CD14-positive monocyte (primary cell): ENCODE measurements at places on chromosomes 6 and 20.
A peak's percentile ranks its signal among the peaks of the same experiment; 100 is the strongest.

- no peak for DNase-seq
Observed at GRCh38 chr6:130320908-130321307, 44.9 kb upstream of the TMEM200A start.

DNA sequence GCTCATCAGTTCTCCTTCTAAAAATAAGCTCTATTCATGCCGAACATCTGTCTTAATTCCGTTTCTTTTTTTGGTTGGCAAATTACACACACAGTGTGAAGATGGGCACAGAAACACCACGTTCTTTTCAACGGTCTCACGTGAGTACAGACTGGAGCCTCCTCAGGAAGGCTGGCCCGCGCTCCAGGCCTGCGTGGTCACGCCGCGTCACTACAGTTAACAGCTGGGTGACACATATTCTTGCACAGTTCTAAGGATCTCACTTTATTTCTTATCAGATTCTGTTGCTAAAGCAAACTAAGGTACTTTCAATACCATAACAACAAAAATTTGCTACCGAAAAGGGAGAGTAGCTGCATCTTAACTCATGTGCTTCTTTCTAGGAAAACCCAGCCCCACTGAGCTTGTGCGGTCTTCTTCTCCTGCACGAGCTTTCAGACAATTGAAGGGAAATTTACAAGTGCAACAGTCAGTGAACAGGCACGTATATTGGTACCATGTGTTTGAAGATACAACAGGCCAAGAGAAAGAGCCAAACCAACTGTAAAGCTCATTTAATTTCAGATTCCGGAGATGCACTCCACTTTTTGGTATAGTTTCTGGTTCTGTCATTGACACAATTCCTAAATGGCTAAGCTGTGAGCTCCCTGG lies 55.6 kb upstream of the MPC1 start:
- DNase-seq, result no peak

DNA sequence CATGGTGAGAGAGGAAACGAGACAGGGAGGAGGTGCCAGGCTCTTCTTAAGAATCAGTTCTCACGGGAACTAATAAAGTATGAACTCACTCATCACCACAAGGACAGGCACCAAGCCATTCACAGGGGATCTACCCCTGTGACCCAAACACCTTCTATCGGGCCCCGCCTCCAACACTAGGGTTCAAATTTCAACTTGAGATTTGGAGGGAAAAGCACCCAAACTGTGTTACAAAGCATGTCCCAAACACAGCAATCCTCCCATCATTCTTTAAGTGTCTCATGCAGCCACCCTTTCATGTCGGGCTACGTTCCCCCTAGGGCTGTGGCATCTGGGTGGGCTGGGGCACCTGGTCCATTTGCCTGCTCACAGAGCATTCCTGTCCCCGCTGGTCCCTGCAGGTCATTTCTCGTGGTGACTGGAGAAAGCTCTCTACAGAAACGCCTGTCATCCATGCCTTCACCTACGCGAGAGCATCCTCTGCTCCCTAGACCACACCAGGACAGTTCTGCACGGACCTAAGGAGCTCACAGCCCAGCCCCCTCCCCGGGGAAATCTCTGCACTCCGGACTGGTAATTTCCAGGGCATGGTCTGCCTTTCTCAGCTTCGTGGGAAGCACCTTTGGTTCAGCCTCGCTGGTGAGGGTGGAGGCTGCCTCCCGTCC lies 79.6 kb downstream of the TTLL2 start:
- no peak for DNase-seq

- DNase-seq, result no peak
Observed at GRCh38 chr6:56875961-56876360, 78.9 kb upstream of the BEND6 start.

- no peak for DNase-seq
Observed at GRCh38 chr6:112691289-112691688, 344.2 kb downstream of the RFPL4B start.

DNA sequence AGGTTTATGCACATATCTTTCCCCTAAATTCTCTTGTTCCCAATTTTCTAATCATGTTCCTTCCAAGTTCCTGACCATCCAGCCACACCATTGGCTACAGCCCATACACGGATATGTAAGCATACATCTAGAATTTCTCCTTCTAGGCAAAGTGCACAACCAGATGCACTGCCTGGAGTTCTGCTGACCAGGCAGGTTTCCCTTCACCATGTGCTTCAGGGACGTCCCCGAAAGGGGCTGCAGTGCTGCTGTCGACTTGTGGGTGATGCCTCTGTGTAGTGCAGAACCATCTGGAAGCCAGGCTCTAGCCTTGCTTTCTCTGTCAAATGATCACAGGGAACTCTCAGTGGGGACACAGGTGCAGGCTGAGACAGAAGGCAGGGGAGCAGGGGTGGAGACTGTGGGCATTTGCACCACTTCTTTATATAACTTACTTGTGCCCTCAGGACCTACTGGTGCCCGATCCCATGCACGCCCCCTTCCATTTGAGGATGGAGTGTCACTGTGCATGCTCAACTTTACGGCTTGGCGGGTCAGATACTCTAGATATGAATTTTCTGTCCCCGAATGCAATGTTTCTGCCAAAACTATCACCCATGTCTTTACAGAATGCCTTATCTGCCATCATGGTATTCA lies 37.5 kb upstream of the SMOC2 start:
- DNase-seq, result no peak

DNA sequence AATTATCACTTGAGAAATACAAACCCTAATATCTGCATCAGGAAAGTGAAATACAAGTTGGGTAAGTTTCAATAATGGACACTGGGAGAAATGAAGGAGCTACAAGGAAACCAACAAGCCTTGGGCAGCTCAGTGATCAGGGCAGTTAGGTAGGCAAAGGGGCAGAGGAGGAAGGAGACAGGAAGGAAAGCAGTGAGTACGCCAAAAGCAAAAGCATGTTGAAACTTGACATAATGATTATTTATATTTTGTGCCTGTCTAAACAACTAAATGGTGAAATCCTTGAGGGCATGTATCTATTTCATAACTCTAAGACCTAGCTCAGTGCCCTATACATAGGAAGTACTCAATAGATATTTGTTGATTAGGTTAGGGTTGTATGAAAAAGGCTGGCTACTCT lies 23.3 kb downstream of the PXT1 start:
- DNase-seq, result peak; percentile 12

- DNase-seq, result peak; percentile 98
Observed at GRCh38 chr20:5090191-5090590, 29.6 kb downstream of the PCNA start.

- no peak for DNase-seq
Observed at GRCh38 chr6:154757352-154758050, 24.3 kb downstream of the SCAF8 start.

DNA sequence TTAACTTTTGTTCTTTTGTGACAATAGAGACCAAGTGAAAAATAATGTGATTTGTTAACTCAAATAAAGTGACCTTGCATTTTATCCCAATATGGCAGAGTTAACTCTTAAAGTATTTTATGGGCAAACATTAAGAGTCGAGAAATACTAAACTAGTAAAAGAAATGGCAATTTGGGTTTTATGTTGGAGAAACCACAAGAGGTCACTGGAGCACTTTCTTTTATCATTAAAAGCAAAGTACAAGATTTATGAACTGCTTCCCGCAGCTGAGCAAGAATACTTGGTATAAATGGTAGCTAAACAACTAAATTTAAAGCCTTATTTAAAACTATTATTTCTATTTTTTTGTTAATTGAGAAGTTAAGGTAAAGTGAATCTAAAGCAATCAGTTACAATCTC lies 33.5 kb upstream of the MCM9 start:
- DNase-seq, result no peak

GRCh38 chr6:38572186-38572813 lies 67.4 kb downstream of the BTBD9 start:
- DNase-seq, result no peak

DNA sequence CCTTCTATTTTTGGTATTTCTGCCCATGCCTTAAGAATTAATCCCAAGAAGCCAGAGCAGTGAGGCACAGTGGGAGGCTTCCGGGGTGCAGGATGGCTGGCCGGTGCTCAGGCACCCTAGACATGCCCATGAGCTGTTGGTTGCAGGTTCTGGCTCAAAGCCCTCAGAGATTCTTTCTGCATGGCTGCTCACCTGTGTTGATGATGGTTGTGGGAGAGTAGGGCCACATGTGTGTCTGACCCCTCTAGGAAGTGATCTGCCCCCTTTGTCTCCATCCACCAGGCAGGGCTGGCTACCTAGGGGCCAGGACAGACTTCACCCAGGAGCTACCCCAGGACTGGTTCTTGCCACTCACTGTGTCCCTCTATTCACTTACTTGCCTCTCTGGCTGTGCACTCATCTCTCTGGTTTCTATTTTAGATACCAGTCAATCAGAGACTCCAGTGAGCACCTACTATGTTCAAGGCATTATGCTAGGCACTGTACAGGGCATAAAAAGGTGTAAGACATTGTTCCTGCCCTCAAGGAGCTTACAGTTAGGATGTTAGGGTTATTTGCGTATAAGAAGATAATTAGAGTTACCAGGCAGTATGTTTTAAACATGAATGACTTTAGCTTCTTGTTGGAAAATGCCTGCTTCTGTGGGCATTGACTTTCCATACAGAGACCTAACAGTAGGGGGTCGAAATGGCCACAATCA lies 16.8 kb downstream of the CD83 start:
- peak; percentile 22 for DNase-seq

- no peak for DNase-seq
Observed at GRCh38 chr6:15673666-15674065, 10.8 kb upstream of the DTNBP1 start.

- DNase-seq, result no peak
Observed at GRCh38 chr6:159430323-159430722, 261.1 kb downstream of the FNDC1 start.

DNA sequence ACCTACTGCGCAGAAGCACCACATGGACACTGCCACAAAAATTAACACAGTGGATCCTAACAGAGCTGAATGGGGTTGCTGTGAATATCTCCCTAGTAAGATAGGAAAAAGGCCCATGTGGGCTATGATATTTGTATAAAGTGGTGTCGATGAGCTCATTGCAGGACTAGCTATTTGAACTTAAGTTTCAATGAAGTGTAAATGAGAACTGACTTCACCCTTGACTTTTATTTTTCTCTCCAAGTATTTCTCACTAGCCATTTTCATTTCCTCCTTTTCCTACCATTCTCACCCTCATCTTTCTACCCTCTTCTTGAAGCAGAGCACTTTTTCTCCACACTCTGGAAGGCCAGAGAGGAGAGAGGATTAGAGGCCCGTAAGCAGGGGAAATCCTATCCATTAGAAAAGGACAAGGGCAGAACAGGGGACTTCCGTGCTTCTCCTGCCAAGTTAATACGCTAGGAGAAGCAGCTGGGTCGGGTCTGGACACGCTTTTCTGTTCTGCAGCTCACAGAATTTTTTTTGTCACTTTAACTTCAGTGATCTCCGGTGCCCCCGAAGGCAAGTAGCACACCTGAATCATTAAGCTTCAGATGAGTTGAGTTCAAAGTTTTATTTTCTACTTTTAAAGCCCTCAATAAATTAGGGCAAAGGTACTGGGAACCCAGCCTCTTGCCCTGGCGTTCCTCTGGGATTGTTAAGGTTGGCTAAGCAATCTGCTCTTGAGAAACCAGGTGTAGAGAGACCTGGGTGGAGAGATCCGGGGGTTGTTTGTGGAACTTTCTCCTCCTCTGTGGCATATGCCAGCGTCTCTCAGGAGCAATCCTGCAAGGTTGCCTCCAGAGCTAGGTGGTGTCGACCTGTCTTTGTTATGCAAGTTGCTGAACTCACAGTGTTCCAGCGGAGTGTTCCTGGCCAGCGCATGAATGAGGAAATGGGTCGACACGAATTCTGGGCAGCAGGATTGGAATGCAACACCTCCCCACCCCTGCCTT lies 56.2 kb upstream of the ARID1B start:
- DNase-seq, result no peak

GRCh38 chr6:140480852-140481251 lies 1106.4 kb upstream of the CITED2 start:
- DNase-seq, result no peak

GRCh38 chr6:22237526-22237925 lies 59.3 kb downstream of the PRL start:
- no peak for DNase-seq

DNA sequence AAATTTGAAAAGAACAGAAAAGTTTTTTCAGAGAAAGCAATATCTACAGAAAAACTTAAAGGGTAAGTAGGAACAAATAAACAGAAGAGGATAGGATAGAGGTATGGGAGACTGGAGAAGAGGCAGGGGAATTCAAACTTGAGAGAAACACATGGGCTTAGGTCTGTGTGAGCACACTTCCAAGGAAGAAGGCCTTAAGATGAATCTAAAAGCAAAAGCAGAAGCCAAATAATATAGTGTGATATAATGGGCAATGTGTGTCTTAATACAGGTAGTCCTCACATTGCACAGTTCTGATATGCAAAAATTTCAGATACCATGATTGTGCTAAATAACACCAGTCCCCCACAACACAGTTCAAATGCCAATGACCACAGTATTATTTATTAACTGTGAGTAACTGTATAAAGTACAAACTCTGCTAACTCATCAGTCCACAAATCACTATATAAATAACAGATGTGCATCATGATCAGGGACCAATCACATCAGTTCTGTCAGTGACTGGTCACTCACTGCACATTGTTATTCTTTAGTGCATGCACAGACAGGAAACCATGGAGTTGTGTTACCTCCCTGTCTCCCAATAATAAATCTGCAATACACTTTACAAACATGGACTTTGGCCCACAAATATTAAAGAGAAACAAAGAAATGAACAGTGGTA lies 18.6 kb downstream of the SNX14 start:
- no peak for DNase-seq

DNA sequence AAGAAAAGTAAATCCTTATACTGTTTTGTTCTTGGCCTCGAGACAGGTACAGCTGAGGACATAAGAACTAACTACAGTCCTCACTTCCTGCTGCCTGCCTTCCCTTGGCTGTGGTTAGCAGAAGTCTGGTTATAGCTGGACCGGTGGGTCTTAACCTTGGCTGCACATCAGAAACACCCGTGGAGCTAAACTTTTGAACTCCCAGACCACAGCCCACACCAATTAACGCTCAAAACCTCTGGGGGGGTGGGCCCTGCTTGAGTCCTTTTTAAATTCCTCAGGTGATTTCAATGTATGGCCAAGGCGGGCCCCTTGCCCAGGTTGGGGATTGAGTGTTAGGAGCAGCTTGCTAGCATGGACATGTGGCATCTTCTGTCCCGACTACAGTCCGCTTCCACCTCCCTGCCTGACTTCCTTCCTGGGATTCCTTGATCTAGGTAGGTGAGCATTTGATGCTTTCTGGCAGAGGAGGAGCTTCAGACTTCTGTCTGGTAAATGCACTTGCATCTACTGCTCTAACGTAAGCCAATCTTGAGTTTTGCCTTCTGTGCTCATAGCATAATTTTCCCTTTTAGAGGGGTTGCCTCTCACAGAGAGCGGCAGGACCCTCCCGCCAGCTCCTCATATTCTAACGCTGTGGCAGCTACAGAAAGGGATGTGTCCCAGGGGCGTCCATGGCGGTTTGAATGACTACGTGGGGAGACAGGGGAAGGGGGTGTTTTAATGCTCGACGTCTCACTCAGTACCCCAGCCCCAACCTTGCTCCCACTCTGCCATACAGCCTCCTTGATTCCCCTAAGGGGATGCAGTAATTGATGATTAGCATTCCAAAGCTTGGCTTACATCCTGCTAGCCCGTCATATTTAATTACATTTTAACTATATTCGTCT lies 390.1 kb downstream of the ZFAND3 start:
- DNase-seq, result no peak

GRCh38 chr6:6678185-6678671 lies 89.7 kb downstream of the LY86 start:
- DNase-seq, result no peak

GRCh38 chr20:9400171-9401025 lies 114.0 kb upstream of the LAMP5 start:
- no peak for DNase-seq
